ENCODE measurements at places on chromosomes 6 and 20.

DNA sequence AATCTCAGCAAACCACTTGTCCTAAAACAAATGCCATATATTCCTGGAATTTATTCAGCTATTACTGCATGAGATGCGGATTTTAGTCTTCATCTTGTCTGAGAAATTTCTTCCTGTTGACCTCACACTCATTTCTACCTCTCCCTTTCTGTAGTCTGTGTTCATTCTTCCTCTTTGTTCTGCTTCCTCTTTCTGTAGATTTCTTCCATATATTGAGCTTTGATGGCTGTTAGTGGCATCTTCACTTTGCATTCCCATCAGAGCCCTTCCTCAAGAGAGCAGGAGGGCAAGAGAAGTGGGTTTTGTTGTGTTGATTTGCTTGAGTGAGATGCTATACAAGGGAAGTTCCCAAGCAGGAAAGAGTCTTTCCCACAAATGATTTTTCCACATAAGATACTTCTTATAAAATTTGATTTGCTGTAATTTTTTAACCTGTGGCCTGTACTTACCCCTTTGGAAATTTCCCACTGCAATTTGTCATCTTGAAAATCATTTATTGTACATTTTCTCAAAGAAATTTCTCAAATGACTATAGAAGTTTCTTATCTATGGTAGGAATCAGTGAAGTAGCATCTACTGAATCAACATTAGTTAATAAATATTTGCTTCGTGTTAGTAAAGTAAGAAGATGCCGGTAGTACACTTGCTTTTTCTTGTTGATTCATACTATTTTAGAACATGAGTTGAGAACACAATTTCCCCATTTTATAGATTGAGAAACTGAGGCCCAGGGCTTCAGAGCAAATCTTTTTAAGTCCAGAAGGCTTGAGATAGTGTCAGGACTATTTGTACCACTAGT lies 43.8 kb downstream of the MAP3K4 start:
- no peak for DNase-seq

DNA sequence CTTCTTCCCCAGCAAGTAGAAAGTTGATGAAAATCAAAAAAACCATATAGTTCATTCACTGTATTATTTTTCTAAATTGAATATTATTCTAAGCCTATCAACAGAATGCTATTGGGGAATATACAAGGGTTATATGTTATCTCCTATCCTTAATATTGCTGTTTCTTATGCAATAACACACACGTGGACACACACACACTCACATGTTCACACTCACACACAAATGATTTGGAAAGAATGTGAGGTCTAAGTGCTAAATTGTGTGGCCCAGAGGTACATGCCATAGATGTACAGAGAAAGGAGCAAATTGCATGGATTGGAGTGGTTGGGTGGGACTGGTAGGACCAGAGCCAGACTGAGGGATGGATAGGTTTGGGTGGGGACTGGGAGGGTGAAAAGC lies 45.1 kb downstream of the RIOK1 start:
- DNase-seq, result no peak

DNA sequence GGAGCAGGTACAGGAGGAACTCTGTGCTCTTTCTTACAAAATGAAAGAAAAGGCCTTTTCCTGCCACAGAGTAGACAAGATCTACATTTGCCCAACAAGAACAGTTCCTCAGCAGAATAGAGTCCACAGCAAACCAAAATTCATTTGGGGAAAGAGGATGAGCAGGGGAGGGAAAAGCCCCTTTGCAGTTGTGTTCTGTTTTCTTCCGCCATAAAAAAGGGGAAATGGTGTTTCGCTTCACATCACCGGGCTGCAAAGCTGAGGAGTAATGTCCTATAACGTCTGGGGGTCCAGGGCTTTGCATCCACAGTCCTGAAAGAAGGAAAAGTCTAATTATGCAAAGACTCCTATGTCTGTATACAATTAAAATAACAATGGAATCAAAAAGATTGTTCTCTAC lies at the start of gene GPR31:
TSS of gene GPR31 (minus strand) at position 118 of the 400 bp plus-strand sequence. CDS start 149 bp downstream, outside the sequence.
- no peak for DNase-seq

- peak; percentile 73 for DNase-seq
These were observed 23.1 kb downstream of the CMTR1 start for GRCh38 chr6:37456126-37456525.

DNA sequence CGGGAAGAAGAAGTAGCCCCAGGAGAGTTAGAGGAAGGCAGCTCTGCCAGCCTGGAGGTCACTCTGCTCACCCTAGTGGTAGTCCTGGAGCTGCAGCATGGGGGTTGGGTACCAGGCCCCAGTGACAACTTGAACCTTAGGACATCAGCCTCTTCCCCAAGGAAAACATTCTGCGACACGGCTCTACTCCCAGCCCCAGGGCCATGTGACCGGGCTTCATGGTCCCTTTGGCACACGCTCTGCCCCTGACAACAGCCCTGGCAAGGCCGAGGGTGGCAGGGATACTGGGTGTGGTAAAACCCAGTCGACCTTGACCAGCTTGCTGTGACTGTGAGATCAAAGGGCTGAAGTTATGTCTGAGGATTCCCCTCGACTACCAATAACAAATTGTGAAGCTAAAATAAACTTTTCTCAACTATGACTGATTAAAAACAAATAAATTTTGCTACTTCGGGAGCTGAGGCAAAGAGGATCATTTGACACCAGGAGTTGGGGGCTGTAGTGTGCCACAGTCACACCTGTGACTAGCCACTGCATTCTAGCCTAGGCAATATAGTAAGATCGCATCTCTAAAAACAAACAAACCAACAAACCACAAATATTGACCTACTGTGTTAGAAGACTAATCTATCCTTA lies 24.4 kb upstream of the ARID1B start:
- DNase-seq, result no peak

- peak; percentile 10 for DNase-seq
These were observed 127.1 kb upstream of the AHI1 start for GRCh38 chr6:135624402-135625295.

- no peak for DNase-seq
These were observed 77.0 kb downstream of the MRPL14 start for GRCh38 chr6:44049989-44050871.

DNA sequence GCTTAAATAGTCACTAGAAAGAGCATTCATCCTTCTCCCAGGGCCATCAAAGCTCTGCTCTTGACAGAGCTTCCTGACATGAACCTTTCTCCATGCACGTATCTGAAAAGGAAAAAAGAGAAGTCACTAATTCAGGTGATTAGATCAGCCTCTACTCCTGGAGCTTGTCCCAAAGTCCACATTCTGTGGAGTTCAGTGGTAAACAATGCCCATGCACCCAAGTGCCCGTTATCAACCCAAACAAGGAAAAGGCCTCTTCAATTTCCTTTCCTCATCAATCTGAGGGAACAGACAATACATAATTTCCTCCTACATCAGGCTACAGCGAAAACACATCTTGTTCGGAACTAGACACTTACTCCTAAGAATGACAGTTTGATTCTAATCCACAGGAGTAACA lies 129.2 kb upstream of the PCSK2 start:
- DNase-seq, result no peak

- DNase-seq, result no peak
These were observed 38.5 kb upstream of the GCLC start for GRCh38 chr6:53583451-53583850.

DNA sequence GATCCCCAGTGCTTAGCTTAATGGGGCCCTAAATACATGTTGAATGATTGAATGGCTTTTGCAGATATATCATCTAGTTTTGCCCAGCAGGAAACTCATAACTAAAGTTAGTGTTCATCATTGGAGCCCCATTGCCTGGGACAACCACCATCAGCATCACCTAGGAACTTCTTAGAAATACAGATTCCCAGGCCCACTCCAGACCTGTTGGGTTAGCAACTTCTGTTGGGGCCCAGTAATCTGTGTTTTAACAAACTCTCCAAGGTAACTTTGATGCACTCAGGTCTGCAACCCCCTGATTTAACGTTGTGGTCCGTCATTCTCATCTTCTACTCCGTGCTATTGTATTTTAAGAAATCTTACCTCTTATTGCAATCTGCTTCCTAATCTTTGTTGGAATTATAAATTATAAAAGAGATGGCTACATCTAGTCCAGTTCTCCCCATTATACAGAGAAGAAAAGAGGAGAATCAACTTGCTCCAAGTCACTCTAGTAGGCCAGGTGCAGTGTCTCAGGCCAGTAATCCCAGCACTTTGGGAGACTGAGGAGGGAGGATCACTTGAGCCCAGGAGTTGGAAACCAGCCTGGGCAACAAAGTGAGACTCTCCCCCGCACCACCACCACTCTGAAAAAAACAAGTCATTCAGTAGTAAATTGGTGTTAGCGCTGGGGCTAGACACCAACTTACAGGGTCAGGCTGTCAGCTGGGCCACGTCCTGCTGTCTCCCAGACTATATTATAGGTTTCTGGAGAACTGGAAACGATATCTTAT lies 13.7 kb downstream of the FOXP4 start:
- no peak for DNase-seq

DNA sequence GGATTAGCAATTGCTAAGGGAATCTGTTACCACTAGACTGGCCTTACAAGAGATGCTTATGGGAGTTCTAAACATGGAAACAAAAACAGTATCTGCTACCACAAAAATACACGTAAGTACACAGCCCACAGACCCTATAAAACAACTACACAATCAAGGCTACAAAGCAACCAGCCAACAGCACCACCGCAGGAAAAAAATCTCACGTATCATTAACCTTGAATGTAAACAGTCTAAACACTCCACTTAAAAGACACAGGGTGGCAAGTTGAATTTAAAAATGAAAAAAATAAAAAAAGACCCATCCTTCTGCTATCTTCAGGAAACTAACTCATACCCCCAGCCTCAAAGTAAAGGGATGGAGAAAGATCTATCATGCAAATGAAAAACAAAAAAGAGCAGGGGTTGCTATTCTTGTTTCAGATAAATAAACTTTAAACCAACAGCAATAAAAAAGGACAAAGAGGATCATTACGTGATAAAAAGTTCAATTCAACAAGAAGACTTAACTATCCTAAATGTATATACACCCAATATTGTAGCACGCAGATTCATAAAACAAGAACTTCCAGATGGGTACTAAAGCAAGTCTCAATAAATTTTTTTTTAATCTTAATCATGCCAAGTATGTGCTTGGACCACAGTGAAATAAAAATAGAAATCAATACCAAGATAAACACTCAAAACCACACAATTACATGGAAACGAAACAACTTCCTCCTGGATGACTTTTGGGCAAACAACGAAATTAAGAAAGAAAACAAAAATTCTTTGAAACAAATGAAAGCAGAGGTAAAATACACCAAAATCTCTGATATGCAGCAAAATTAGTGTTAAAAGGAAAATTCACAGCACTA lies 52.3 kb downstream of the RNGTT start:
- DNase-seq, result no peak

DNA sequence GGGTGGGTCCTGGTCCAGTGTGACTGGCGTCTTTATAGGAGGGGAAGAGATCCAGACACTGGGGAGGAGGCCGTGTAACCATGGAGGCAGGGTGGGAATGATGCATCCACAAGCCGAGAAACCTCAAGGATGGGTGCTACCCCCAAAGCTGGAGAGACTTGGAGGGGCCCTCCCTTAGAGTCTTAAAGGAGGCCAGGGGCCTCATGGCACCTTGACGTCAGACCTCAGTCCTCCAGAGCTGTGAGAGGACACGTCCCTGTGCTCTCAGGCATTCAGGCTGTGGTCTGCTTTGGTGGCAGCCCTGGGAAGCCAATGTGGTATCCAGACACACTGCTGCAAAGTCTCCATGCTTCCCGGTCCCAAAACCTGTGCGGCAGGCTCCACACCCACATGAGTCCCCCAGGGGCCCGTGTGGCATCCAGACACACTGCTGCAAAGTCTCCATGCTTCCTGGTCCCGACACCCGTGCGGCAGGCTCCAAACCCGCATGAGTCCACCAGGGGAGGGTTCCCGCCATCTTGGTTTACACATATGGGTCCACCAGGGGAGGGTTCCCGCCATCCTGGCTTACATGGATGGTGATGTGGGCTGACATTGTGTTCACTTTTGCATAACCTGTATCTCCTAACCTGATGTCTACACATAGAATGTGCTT lies 278.0 kb downstream of the SMOC2 start:
- DNase-seq, result no peak

- no peak for DNase-seq
These were observed 28.4 kb upstream of the ADRM1 start for GRCh38 chr20:62274332-62274950.

GRCh38 chr20:57061051-57061900 lies 205.2 kb downstream of the BMP7 start:
- no peak for DNase-seq

GRCh38 chr6:13865141-13865540 lies 50.8 kb upstream of the MCUR1 start:
- no peak for DNase-seq

DNA sequence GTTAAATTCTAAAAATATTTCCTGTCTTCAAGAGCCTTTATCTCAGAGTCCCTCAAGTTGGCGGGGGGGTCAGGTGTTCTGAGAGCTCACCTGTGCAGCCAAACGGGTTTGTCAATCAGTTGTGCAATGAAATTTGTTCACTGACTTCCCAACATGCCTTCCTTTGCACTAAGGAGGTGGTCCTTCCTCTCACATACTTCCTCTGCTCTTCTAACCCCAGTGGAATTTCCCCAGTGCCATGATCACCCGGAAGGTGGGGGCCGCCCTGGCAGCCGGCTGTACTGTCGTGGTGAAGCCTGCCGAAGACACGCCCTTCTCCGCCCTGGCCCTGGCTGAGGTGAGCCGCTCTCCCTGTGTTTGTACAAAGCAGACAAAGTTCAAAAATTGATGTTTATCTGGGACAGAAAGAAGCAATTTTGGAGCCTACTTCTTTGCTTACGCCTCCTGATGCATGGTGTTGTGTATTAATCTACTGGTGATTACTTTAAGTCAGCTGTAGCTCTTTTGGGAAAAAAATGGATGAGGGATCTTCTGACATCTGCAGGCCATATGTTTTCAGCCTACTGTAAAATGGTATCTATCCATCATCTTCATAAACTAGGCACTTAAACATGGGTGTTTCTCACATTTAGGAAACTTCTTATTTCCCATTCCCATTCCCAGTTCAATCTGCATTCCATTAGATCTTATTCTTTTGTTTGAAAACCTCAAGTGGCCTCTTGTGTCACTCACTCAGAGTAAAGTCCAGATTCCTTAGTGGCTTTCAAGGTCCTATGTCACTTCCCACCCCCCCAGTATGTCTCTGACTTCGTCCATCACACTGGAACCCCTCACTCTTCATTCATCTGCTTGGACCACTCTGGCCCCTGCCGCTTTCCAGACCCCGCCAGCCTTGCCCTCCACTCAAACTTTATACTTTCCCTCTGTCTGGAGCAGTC lies 10.1 kb downstream of the ALDH5A1 start:
- no peak for DNase-seq

DNA sequence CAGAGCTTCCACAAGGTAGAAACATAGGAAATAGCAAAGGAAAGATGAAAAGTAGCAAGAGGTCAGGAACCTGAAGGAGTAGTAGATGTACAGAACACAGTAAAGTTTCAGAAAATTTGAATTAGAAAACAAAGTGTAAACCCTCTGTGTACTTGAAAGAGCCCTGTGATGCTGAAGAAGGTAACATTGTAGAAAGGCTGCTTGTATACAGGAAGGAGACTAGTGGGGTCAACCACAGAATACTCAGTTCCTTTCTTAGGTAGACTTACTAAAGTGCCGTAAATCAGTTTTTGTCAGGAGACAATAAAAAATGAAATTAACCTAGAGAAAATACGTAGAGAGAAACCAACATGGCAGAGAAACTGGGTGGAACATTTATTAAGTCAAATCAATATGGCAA lies 149.7 kb downstream of the AIG1 start:
- DNase-seq, result no peak

All from GM04503 (cell line).